ENCODE measurements at places on chromosomes 2 and 18. TPM values are rescaled to one million over a fixed set of nuclear protein-coding genes. Genes with fewer than 3 reads are reported as not detected.

- H3K27me3 ChIP-seq, result no peaks in the 10 kb centered on the region
- no peak for DNase-seq
- H3K4me3 ChIP-seq, result no peak overlapping the region
- H3K4me1 ChIP-seq, result no peaks in the 10 kb centered on the region
- no peaks in the 10 kb centered on the region for H3K36me3 ChIP-seq
Observed at GRCh38 chr18:1806884-1807615, 764.3 kb downstream of the METTL4 start.

DNA sequence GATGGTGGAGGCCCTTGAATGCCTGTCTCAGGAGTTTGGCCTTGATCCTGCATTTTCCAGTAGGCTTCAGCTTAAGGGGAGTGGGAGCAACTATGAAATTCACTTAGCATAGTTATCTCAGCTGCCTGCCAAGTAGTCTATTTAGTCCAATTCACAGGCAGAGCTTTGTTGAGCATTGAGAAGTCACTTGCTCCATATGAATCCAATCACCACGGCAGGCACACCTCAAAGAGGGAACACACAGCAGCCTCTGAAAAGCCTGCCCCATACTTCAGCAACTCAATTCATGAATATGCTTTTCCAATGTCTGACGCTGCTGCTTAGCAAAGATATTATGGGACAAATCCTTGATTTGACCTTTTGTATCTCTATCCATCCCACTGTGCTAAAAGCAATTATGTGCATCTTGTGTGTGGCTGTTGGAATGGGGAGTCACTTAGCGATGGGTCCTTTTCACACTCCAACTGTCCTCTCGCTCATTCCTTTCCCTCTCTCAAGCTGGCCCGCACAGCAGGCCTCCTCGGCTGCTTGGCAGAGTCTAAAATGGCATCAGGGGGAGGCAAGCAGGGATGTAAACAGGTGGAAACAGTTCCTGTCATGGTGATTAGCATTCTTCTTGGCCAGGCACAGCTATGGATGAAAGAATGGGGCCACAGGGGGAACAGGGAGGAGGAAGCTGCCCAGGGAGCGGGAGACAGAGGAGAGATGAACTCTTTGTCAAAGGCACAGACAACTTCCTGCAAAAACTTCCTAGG, 56.0 kb upstream of the LRPPRC start:
- no peaks in the 10 kb centered on the region for H3K36me3 ChIP-seq
- no peaks in the 10 kb centered on the region for H3K4me1 ChIP-seq
- no peak for DNase-seq
- no peak overlapping the region for H3K27ac ChIP-seq
- no peaks in the 10 kb centered on the region for H3K27me3 ChIP-seq
- no peak overlapping the region for H3K4me3 ChIP-seq

DNA sequence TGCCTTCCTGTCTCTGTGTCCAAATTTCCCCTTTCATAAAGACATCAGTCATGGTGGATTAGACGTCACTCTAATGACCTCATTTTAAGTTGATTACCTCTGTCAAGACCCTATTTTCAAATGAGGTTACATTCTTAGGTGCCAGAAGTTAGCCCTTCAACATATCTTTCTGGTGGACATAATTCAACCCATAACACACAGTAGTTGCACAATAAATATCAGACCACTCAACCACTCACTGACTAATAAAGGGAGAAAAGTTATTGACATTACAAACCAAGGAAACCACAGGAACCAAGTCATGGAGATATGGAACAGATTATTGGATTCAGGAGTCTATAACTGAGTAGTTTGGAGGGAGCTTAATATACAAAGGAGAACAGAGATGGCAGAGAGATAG, 377.4 kb upstream of the ACVR2A start:
- DNase-seq, result no peak
- H3K27ac ChIP-seq, result no peak overlapping the region
- no peaks in the 10 kb centered on the region for H3K36me3 ChIP-seq

The NT5DC4 gene
- not detected for total RNA-seq

- H3K36me3 ChIP-seq, result no peaks in the 10 kb centered on the region
- H3K27ac ChIP-seq, result no peak overlapping the region
- H3K27me3 ChIP-seq, result no peaks in the 10 kb centered on the region
- no peak for DNase-seq
- no peaks in the 10 kb centered on the region for H3K4me1 ChIP-seq
Observed at GRCh38 chr2:154589514-154589913, 109.0 kb upstream of the KCNJ3 start.

The HOXD1 gene
- total RNA-seq, result 10.4 TPM

DNA sequence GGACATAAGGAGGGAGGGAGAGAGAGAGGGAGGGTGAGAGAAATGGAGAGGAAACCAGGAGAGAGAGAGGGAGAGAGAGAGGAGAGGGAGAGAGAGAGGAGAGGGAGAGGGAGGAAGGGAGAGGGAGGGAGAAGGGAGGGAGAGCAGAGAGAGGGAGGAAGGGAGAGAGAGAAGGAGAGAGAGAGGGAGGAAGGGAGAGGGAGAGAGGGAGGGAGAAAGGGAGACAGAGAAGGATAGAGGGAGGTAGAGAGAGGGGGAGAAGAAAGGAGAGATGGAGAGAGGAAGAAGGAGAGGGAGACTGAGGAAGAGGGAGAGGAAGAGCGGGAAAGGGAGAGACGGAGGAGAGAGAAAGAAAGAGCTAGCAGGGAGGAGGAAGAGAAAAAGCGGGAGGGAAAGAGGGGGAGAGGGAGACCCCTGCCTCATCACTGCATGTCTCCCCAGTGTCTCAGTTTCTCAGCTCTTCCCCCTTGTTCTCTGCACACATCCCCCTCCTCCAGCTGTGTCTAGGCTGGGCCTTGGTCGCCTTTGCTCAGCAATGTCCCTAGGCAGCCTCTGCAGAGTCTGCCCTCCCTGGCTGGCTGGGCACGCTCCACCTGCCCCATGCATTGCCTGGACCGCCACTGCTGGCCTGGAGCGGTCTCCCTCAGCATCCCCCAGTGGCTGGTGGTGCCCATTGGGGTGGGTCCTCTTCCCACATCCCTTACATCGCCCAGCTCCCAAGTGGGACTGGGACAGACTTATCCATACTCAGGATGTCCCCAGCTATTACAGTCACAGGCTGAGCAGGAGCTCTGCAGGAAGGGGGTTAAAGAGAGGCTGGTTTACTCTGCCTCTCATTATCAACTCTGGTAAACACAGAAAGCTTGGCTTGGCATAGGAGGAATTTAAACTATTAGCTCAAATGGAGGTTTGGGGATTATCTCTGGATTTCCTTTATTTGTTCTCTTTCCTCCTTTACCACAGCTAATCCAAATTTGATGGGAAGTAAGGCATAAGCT, 85.7 kb upstream of the APCDD1 start:
- no peaks in the 10 kb centered on the region for H3K36me3 ChIP-seq
- H3K27me3 ChIP-seq, result no peaks in the 10 kb centered on the region
- H3K4me3 ChIP-seq, result no peak overlapping the region
- H3K4me1 ChIP-seq, result no peaks in the 10 kb centered on the region
- H3K27ac ChIP-seq, result no peak overlapping the region
- no peak for DNase-seq

DNA sequence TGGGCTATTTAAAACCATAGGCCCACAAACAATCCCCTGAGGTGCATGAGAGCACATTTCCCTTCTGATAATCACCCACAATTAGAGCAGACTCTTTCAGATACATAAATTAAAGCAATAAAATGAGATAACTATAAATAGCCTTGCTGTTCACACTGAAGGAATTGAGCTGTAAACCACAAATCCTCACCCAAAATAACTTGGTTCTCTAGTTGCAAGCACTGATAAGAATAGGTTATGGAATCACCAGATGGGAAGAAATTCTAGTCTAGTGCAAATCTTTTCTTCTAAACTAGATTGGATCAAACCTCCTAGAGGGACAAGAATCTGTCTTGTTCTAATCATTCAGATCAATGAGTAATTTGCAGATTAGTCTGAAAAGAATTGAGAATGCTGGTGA, 64.6 kb downstream of the NAB1 start:
- no peak overlapping the region for H3K4me3 ChIP-seq
- H3K36me3 ChIP-seq, result no peaks in the 10 kb centered on the region
- peaks cover 13% of the 10 kb centered on the region for H3K4me1 ChIP-seq
- no peaks in the 10 kb centered on the region for H3K27me3 ChIP-seq
- DNase-seq, result no peak

The CSRNP3 gene
- total RNA-seq, result not detected
